ENCODE measurements at places on chromosomes 2 and 18. TPM values are rescaled to one million over a fixed set of nuclear protein-coding genes. Genes with fewer than 3 reads are reported as not detected.

The ERICH2 gene
- not detected for total RNA-seq

The NCK2 gene
- total RNA-seq: 79.1 TPM

The PFN4 gene
- not detected for total RNA-seq

The EN1 gene
- total RNA-seq: not detected

The XDH gene
- total RNA-seq: not detected

The FRZB gene
- total RNA-seq: not detected

The PROKR1 gene
- not detected for total RNA-seq

The MEIS1 gene
- total RNA-seq: 0.53 TPM

The SULT1C4 gene
- not detected for total RNA-seq

The KCNG2 gene
- total RNA-seq: not detected

The C2orf72 gene
- not detected for total RNA-seq

The SLC8A1 gene
- 0.08 TPM for total RNA-seq

The HRH4 gene
- total RNA-seq: not detected

The AKAIN1 gene
- not detected for total RNA-seq

The EVA1A gene
- total RNA-seq: not detected

The CLEC4F gene
- not detected for total RNA-seq
